Ascending aorta (tissue), 2 donors: ENCODE measurements at places on chromosomes 4 and X. TPM values are rescaled to one million over a fixed set of nuclear protein-coding genes. Genes with fewer than 3 reads are reported as not detected.

DNA sequence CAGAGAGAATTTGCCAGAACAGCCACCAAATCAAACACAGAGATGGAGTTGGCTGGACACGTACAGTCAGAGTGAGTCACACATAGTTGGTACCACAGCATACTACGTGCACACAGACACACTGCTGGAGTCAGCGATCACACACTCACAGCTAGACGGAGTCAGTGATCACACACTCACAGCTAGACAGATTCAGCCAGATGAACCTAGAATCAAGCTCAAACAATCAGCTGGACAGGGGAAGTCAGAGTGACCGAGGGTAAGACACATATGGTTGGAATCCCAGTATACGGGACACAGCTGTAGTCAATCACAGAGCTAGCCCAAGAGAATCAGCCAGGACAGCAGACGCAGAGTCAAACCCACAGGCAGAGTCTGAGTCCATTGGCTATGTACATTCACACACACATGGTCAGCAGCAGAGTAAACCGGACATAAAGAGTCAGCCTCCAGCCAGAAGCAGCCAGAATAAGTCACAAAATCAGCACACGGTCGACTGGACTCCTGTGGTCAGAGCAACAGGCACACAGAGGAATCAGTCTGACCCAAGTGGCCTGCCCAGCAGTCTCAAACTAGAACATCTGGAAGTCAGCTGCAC is 4.6 kb downstream of the SLC38A5 start:
- no peak for DNase-seq

- no peak for DNase-seq
Measured at GRCh38 chr4:140330311-140330900, 43.0 kb upstream of the SCOC start.

DNA sequence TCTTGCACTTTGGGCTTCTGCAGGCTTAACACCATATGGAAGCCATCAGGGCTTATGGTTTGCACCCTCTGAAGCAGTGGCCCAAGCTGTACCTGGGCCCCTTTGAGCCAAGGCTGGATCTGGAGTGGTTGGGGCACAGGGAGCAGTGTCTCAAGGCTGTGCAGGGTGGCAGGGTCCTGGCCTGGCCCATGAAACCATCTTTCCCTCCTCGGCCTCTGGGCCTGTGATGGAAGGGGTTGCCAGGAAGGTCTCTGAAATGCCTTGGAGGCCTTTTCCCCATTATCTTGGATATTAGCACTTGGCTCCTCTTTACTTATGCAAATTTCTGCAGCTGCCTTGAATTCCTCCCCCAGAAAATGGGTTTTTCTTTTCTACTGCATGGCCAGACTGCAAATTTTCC is 134.7 kb upstream of the USP9X start:
- no peak for DNase-seq

DNA sequence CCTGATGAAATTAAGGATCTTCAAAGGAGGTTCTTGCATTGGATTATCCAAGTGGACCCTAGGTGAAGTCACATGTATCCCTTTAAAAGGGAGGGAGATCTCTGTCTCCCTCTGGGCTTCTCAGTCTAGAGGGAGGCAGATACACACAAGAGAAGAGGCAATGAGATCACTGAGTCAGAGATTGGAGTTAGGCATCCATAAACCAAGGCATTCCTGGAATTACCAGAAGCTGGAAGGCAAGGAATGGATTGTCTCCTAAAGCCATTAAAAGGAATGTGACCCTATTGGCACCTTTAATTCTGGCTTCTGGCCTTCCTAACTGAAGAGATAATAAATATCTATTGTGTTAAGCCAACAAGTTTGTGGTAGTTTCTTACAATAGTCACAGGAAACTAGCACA is 383.2 kb downstream of the PACRGL start:
- no peak for DNase-seq

- DNase-seq = no peak
Measured at GRCh38 chr4:74364256-74364651, 691 bp upstream of the EREG start.

DNA sequence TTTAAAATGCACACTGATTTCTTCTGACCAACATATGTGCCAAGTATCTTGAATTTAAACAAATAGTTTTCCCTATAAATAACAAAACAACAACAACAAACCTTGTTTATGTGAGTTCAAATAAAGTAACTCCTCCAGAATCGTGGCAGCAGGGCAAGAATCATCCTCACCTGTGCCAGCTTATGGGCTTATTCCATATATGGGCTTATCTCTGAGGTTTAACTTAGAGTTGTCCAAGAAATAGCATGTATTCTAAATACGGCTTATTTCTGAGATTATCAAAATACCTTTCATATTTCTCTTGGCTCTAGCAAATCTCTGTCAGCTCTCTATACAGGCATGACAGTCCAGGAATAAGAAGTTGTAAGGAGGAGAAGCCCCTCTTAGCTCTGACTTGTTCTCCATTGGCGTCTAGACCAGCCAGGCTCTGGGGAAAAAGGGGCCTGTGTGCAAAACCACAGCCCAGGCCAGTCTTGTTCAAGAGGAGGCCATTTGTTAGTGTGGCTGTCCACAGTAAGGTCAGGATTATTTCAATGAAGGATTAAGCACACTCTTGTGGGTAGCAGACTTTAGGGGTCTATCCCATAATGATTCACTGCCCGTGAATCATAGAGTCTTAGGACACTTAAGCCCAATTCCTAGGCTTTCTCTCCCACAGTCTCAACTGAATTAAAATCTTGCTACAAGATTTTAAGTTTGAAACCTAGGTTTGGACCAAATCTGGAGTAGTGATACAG is 63.2 kb downstream of the FRAS1 start:
- DNase-seq = no peak

GRCh38 chrX:148984238-148984637 is 483.8 kb downstream of the AFF2 start:
- DNase-seq = no peak

GRCh38 chrX:31349515-31349914 is 277.7 kb upstream of the FTHL17 start:
- DNase-seq = no peak

Gene ADH1A
- total RNA-seq = not detected

Gene PARM1
- 116 TPM for total RNA-seq

Gene EFHC2
- total RNA-seq = not detected

Gene UCP1
- total RNA-seq = not detected

Gene MAGEC1
- not detected for total RNA-seq
